ENCODE measurements at places on chromosomes 1 and 21.

DNA sequence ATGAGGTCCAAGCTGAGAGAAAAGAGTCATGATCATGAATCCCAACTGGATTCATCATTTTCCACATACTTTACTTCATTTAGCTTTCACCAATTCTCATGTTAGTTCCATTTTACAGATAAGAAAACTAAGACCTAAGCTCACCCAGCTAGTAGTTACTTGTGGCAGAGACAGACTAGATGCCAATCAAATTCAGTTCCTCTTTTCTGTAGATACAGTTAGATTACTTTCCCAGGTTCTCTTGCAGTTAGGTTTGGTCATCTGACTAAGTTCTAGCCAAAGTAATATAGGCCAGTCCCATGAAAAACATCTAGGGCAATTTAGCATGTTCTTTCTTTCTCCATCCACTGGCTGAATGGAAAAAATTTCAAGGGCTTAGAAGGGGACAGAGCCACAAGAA, 8.9 kb upstream of the KCND3 start:
- DNase-seq = no peak

DNA sequence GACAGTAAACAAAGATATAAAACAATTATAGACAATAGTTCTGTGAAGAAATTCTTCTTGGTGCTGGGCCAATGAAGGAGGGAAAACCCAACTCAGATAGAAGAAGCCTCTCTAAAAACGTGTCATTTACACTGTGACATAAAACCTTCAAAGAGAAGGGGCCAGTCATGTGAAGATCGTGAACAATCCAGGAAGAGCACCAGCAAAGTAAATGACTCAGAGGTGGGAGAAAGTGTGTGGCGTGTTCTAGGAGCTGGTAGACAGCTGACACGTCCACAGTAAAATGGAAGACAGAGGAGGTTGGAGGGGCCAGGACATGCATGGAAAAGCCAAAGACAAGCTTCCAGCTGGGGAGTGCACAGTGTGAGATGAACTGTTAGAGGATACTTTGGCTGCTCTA, 143.6 kb downstream of the VAV3 start:
- no peak for DNase-seq

- DNase-seq = no peak
Observed at GRCh38 chr1:155205969-155206593, 1.6 kb downstream of the THBS3 start.

- no peak for DNase-seq
Observed at GRCh38 chr1:966135-966703, at the start of gene PLEKHN1. TSS of gene PLEKHN1 (plus strand) at chr1:966482. CDS start at chr1:966532, 50 bp downstream.

- DNase-seq = no peak
Observed at GRCh38 chr1:246828818-246829217, 102.9 kb downstream of the AHCTF1 start.
